Mammary epithelial cell (primary cell): ENCODE measurements at places on chromosomes 2 and 18.

- DNase-seq: no peak
Observed at GRCh38 chr2:54516842-54517241, 60.7 kb downstream of the SPTBN1 start.

GRCh38 chr2:51628917-51629316 is 597.0 kb upstream of the NRXN1 start:
- DNase-seq: no peak

DNA sequence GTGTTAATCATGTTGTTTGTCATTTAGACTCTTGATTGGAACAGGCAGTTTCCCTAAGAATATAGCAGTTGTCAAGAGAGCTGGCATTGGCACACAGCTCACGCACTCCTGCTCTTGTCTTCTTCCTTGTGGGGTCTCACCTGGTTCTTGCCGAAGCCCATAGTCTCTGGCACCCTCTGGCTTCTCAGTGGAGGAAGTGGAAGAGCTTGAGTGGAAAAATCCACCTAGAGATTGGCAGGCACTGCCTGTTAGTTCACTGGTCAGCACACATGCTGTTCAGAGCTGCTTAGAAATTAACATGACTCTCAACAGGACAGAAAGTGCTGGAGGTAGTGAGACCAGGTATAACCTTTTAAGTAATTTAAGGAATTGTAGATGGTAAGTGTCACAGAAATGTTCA is 28.3 kb downstream of the SCTR start:
- no peak for DNase-seq

DNA sequence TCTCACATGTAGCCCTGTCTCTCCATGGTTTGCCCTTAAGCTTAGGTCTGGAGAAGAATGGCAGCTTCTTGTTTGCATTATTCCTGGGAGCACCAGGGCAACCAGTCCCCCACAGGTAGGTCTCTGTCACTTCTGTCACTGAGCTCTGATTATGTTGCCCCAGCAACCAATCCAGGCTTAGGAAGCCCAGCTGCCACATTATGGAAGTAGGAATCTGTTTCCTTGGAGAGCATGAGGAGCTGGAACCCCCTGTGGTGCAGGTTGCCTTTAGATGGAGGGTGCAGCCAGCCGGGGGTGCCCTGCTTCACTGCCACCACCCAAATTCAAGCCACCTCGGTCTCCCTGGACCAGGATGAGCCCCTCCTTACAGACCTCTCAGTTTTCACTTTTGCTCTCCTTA is 4.8 kb downstream of the RESP18 start:
- DNase-seq: no peak

DNA sequence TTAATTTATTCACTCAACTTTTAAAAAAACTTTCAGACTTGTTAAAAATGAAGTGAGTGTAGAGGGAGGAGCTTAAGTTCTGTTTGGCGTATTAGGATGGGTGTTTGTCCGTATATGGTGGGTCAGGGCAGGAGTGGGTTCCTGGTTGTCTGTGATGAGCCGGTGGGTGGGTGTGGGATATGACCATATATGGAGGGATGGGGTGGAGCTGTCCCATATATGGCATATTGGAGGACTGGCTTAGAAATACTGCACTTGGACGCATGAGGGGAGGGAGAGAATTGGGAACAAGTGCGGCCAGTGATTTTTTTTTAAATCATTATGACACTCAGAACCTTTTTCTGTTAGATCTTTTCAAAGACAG is 1.5 kb downstream of the KDM3A start:
- peak; percentile 90 for DNase-seq

DNA sequence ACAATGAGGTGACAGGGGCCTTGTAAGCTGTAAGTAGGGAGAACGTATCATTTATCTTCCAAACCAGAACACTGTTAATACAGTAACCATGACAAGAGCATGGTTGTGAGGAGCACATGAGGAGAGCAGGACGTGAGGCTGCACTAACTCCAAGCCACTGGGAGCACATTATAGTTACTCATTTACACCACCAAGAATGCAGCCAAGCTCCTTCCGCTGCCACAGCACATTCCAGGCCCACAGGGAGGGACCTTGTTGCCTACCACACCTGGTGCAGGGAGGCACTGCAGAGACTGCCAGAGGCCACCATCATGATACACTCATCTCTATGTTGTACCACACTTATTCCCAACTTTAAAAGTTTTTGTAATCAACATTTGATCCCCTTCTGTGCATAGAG is 13.5 kb upstream of the SFXN5 start:
- DNase-seq: no peak

GRCh38 chr2:25879133-25879730 is 945 bp upstream of the ASXL2 start:
- DNase-seq: peak; percentile 80

GRCh38 chr2:132589111-132589830 is 80.7 kb downstream of the LYPD1 start:
- no peak for DNase-seq

- peak; percentile 29 for DNase-seq
Observed at GRCh38 chr2:236965021-236965840, 120.5 kb upstream of the COPS8 start.

DNA sequence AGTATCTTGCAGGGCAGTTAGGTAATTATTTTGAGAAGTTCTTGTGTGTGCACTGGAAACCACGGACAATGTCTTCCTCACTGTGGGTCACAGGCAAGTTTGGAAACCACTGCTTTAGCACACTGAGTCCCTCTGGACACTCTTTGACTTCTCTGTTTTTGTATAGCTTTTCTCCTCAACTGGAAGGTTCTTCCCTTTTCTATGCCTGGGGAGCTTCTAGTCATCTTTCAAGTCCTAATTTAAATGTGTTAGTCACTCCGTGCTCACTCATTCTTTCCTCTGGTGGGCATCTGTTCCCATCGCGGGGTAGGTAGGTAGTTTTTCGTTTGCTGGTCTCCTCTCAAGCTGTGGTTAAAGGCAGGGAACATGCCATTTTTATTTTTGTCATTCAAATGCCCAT is 32.1 kb downstream of the E2F6 start:
- no peak for DNase-seq

GRCh38 chr2:198097630-198098029 is 293.2 kb downstream of the PLCL1 start:
- no peak for DNase-seq

- no peak for DNase-seq
Observed at GRCh38 chr2:86634352-86634751, 10.7 kb upstream of the RNF103 start.

DNA sequence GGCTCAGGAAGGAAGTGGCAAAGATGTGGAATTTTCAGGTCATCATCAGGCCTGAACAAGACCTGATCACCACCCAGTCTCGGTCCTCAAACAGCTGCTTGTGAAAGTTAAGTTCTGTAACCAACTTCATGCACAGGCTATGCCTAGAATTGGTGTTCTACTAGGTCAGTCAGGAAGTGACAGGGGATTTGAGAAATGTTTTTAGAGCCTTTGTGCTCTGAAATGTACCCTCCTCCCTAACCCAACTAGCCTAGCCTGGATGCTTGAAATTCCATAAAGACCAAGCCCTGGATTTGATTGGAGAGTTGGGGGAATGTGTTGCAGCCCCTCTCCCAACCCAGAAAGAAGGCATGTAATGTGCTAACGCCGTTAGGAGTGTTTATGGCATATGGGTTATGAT is 63.3 kb downstream of the TGOLN2 start:
- peak; percentile 62 for DNase-seq

DNA sequence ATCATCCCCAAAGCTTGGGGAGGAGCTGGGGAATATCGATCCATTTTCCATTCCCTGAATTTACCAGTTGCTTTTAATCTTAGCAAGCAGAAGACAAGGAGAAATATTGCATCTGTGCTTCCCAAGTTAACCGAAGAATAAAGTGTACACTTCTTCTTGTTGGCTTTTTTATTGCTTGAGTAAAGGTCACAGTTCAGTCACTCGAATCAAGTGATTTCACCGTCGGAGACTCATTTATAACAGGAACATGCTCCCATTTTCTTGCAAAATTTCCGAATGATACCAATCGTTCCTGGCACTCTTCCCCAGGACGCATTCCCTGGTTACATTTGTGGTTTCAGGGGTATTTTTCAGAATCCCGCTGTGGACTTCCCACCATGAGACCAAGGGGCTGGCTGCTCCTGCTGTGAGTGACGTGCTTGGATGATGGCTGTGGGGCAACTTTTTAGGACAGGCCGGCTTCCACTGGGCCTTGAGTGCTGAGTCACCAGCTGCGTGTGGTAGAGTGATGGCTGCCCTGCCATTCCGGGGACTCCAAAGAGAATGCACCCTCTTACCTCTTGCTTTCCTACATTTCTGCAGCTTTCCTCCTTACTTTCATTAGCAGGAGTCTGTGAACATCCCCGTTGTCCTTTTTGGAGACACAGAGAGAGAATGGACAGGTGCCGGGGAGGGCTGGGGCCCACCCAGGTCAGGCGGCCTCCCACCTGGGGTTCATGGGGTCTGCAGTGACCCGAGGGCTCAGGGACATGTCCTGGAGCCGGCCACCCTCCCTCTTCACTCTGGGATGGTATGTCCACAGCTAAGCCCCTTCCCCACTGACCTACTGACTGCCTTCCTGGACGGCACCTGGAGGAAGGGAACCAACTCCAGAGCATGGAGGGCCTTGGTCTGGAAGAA is 60.7 kb upstream of the HDAC4 start:
- no peak for DNase-seq

GRCh38 chr2:136492901-136493300 is 272.4 kb upstream of the THSD7B start:
- no peak for DNase-seq

DNA sequence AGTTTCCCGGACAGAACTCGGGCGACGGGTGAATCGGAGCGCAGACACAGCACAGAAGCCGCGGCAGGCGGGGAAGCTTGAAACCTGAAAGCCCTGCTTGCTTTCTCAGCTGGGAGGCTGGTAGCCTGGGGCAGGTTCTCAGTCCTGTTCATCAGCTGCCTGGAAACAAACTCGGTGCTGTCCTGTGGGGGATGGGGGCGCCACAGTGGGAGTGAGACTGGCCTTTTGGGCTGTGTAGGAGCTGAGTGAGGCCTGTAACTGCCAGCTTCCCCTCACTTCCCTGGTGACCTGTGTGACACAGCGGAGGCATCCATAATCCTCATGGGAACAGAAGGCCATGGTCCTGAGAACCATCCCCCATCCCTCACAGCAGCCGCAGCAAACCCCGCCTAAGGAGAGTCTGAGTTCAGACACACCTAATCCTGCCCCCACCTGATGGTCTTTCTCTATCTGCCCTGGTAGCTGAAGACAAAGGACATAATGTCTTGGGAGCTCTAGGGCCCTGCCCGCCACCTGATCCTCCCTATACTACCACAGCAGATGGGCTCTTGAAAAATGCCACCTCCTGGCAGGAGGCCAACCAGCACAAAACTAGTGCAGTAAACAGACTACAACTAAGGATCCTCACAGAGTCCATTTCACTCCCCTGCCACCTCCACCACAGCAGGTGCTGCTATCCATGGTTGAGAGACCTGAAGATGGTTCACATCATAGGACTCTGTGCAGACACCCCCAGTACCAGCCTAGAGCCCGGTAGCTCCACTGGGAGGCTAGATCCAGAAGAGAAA is 52.7 kb upstream of the LDLRAD4 start:
- DNase-seq: no peak

GRCh38 chr18:45801416-45802004 is 24.0 kb upstream of the SIGLEC15 start:
- DNase-seq: peak; percentile 59

DNA sequence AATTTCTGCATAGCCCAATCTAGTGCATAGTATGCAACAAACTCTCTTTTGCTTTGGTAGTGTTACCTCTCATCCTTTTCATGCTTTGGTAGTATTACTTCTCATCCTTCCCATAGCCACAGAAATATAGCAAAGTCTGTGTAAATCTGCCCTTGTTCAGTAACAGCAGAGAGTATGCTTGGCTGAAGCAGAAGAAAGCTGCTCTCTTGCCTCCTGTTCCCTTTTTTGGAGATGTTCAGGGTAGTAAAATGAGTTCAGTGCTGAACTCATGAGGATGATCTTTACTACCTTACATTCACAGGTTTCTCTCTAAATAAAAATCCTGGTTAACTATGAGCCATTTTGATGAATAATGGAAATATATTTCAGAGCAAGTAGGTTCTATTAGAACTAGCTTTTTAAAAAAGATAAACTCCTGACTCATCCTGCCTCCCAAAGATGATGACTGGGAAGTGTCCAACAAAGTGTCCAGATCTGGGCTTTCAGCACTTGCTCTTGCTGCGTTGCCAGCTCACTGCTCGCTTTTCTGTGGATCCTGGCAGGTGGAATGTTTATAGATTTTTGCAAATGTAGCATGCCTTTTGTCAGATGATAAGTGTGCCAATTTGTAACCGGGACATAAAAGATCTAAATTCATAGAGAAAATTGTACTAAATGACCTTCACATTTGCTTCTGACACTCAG is 29.4 kb upstream of the CHMP3 start:
- peak; percentile 6 for DNase-seq

DNA sequence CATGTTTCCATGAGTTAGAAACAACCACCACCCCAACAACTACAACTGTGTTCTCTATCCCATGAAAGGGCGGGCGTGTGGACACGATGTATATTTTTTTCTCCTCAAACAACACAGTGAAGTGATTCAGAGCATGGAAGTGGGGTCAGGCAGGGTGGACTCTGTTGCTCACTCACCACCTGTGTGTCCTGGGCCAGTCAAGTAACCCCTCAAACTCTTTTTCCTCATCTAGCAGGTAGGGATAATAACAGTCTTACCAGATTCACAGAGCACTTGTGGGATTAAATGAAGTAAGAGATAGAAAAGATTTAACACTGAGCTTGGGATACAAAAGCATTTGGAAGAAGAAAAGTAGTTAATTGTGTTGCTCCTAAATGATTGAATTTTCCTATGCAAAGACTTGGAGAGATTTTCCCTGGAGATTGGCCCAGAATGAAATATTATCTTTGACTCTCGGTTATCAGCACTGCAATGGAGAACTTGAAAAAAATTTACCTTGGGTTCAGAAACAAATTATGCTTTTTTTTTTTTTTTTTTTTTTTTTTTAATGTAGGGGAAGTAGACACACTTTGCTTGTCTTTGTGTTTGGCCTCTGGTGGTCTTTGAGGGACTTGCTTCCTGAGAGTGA is 161.9 kb upstream of the EPAS1 start:
- peak; percentile 37 for DNase-seq

- DNase-seq: no peak
Observed at GRCh38 chr2:233819884-233820773, 34.2 kb downstream of the HJURP start.

GRCh38 chr2:208148803-208149202 is 2.8 kb upstream of the CRYGB start:
- no peak for DNase-seq
